ENCODE measurements at places on chromosomes 5 and 9.

- no peak for DNase-seq
These were observed 88.0 kb downstream of the LURAP1L start for GRCh38 chr9:12862611-12863410.

DNA sequence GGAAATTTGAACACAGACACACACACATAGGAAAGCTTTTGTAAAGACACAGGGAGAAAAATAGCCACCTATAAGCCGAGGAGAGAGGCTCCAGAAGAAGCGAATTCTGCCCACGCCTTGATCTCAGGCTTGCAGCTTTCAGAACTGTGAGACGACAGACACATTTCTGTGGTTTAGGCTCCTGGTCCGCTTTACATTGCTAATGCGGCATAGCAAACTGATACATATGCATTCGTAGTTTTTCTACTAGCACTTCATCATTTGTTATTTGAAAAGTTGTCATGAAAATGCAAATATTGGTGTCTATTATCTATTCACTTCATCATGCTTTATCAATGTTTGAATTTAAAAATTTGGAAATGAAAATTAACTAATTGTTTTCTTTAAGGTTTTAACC lies 674.9 kb downstream of the SEMA5A start:
- no peak for DNase-seq

- DNase-seq = no peak
These were observed 782 bp downstream of the BICD2 start for GRCh38 chr9:92763721-92764380.

GRCh38 chr5:67998709-67999261 lies 216.8 kb upstream of the PIK3R1 start:
- no peak for DNase-seq

- DNase-seq = no peak
These were observed 7.4 kb upstream of the CCDC187 start for GRCh38 chr9:136311051-136312008.

All from stimulated activated CD4-positive, alpha-beta T cell treated with anti-CD3 and anti-CD28 coated beads, TNF-alpha, amount 100 ng/mL, for 48 hours (primary cell).